ENCODE measurements at places on chromosomes 3 and 15.

DNA sequence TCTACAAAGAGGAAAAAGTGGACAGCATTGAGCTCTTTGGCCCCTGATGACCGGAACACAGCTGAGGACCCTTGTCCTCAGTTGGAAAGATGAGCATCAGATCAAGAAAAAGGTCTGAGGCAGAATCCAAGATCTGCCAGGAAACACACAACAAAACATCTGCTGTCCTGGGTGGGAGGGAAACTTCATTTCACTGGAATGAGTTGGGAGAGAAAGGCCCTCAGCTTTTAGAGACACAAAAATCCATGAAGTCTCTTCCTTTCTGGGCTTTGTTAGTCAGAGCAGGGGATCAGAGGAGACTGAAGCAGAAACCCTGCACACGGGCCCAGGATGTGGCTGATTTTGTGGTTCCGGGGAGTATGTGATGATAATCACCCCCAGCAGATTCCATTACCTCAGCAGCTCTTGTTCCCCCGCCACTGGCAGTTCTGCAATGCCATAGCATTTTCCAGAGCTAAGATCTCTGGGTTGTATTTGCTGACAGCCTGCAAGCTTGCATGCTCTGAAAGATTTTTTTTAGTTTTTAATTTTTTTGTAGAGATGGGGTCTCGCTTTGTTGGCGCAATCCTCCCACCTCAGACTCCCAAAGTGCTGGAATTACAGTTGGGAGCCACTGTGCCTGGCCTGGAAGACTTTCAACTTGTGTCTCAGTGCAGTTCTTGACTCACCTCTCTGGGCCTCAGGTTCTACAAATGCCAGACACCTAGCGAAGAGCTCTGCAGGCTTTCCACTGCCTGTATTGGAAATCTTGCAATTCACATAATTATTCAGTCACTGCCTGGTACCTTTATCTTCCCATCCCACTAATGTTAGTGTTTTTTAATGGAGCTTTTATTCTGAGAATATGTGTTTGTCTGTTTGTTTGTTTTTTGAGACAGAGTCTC, 5.8 kb upstream of the TATDN2 start:
- no peak for DNase-seq

GRCh38 chr15:70088455-70088854, 9.3 kb downstream of the TLE3 start:
- DNase-seq = no peak

DNA sequence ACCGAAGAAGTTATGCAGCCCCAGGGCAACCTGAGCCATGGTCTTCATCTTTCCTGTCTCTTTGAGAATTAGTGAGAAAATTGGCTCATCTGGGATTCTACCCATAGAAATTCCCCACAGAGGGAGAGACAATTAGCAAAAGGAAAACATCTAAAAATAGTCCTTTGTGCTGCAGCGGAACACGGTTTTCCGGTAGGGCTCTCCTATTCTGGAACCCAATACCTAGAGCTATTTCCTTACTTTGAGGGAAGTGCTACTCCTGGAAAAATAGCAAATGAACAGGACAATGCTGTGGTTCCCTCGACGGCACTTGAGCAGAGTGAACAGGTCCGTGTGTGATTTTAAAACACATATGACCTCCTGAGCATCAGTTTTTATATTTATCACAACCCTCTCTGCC, 210.5 kb downstream of the FGF12 start:
- DNase-seq = no peak

GRCh38 chr3:63753567-63753966, 65.5 kb upstream of the C3orf49 start:
- DNase-seq = no peak

DNA sequence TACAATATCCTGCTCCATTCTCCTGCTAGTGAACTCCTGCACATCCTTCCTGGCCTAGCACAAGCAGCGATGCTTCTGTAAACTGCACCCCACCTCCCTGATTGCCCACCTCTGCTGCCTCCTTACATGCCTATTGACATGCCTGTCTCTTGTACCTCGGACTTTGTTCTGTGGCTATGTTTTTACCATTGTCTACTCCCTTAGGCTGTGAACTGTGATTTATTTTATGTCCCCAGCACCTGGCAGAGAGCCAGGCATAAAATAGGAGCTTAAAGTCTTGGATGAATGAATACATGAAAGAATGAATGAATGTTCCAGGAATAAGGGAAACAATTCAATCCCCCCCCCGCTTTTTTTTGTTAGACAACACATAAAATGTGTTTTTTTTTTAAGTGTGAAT, 210.0 kb downstream of the MYRIP start:
- DNase-seq = no peak

GRCh38 chr15:33612721-33613304, 302.0 kb downstream of the RYR3 start:
- no peak for DNase-seq
